Activated T-cell treated with anti-CD3 and anti-CD28 coated beads, Interleukin-2, amount 50 U/mL, for 1 hour (primary cell): ENCODE measurements at places on chromosomes 12 and 14.

DNA sequence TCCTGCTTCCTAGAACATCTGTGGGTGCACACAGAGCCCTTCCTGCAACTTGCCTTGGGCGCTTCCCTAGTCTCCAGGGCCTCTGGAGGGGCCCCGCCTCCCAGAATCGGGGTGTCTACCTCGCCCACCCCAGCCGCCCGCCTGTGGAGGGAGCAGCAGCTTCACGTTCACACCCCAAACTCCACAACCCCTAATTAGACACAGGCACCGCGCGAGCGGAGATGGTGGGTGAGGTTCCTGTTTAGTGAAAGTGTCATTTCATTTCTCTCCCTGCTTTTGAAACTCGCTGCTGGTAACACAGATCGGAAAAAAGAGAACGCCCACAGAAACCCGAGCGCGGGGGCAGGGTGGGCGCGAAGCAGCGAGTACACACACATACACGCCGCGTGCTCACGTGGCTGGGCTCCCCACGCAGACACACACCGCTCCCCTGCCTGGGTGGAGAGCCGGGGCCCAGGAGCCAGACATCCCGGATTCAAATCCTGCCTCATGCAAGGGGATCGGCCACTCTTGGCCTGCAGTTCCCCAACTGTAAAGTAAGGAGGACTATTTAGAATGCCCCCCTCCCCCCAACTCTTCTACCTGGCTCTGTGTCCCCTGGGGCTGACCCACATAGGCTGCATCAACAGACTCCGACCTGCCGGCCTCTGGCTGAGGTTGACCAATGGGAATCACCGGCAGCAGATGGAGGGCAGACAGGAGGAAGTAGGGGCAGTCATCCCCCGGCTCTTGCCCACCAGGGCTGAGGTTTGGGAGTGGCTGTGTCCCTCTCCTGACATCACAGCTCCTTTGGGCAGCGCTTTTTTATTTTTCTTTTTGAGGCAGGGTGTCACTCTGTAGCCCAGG lies 79.2 kb upstream of the NCOR2 start:
- peak; percentile 38 for DNase-seq

- no peak for DNase-seq
Observed at GRCh38 chr12:101074940-101075680, 134.9 kb downstream of the SLC5A8 start.

DNA sequence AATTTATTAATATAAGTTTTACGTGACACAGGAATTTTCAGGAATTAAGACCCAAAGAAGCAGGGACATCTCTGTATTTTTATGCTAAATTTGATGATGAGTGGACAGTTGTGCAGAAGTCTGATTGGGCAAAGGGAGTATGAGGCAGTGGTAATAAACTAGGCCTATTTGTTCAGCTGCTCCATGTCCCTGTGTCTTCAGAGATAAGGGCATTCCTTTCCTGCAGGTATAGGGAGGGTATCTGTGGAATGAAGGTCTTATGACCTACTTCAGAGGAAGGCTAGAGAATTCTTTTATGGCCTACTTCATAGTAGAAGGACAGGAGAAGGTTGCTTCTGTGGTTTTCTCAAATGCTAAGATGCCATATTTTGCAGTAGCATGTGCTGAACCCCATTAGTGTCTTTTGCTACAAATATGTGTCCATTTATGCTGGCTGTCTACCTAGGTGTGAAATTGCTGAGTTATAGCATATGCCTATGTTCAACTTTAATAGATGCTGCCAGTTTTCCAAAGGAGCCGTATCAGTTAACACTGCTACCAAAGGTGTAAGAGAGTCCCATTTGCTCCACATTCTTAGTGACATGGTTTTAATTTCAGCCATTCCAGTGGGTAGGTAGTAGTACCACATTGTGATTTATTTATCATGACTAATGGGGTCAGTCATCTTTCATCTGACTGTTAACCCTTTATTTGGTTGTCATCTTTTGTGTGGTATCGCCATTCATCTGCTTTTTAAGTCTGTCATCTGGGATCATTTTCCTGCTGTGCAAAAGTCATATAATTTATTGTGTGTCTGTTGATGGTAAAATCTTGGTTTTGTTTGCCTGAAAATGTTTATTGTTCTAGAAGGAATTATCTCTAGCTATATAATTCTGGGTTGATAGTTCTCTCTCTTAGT lies 410.7 kb upstream of the RGS6 start:
- no peak for DNase-seq

DNA sequence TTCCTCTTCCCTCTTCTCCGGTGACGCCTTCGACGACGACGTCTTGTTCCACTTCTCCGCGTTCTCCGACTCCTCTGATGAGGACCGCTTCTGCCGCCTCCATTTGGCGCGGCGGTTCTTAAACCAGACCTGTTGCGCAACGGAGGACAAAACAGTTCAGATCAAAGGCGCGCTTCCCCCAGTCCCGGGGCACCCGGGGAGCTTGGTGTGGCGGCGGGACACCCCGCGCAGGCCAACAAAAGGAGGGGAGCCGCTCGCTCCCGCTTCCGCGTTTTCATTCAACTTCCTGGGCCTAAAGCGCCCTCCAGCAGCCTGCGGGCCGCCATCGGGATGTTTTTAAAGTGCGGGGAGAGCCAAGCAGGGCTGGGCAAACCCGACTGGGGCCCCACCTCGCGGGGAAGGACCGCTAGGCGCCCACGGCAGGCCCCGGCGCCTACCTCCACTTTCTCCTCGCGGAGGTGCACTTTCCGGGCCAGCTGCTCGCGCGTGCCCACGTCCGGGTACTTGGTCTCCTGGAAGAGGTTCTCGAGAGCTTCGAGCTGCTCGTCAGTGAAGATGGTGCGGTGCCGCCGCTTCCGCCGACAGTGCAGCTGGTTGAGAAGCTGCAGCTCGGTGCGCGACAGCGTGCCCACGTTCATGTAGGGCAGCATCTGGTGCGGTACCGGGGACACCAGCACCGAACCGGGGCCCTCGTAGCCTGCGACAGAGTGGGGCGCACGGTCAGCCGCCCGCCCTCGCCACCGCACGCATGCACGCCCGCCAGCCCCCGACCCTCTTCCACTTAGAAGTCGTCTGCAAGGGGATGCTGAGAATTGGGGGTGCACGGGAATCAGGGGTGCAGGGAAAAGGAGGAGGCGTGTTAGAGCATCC lies 1.2 kb downstream of the GSC start:
- DNase-seq: no peak

- DNase-seq: no peak
Observed at GRCh38 chr12:52907092-52907810, 2.4 kb upstream of the KRT8 start.

GRCh38 chr12:91985002-91985787 lies 160.5 kb downstream of the BTG1 start:
- no peak for DNase-seq

GRCh38 chr12:32419520-32419960 lies 20.2 kb downstream of the FGD4 start:
- DNase-seq: no peak

- DNase-seq: no peak
Observed at GRCh38 chr12:75489613-75490210, 9.2 kb downstream of the GLIPR1 start.

DNA sequence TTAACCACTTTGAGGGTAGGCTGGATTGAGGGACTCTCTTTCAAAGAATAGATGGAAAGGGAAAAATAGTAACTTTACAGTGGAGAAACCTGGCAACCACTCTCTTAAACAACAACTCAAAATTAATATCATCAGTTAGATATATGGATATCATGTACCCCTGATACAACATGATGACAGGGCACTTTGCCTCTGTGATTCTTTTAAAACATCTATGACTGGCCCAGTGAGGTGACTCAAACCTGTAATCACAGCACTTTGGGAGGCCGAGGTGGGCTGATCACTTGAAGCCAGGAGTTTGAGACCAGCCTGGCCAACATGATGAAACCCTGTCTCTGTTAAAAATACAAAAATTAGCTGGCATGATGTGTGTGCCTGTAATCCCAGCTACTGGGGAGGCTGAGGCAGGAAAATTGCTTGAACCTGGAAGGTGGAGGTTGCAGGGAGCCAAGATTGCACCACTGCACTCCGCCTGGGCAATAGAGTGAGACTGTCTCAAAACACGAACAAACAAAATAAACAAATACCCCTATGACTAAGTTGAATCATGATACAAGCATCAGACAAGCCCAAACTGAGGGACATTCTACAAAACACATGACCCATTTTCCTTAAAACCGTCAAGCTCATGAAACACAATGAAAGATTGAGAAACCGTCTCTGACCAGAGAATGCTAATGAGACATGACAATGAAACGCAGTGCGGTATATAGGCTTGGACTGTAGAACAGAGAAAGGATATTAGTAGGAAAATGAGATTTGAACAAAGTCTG lies 26.4 kb upstream of the SLC7A8 start:
- no peak for DNase-seq

GRCh38 chr12:92628476-92628875 lies 74.3 kb upstream of the PLEKHG7 start:
- DNase-seq: no peak
